ENCODE measurements at places on chromosomes 1 and 21. TPM values are rescaled to one million over a fixed set of nuclear protein-coding genes. Genes with fewer than 3 reads are reported as not detected.

- no peak for DNase-seq
Observed at GRCh38 chr1:93672477-93673162, 9.0 kb downstream of the BCAR3 start.

DNA sequence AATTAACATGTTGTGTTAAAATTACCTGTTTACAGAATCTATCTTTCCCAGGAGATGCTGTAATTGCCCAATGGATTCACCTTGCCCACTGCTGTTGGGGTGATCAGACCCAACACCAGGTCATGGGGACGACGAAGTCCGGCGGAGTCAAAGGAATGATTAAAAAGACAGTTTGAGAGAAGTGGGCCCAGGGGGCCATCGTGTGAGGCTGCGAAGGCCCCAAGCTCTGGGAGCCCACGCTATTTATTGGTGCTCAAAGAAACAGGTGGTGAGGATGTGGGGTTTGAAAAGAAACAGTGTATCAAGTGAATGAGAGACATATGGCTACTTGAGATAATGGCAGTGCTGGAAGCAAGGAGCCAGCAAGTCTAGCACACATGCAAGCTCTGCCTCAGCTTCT is 16.3 kb upstream of the L1TD1 start:
- DNase-seq = no peak

GRCh38 chr21:37845535-37845934 is 70.7 kb downstream of the KCNJ6 start:
- no peak for DNase-seq

DNA sequence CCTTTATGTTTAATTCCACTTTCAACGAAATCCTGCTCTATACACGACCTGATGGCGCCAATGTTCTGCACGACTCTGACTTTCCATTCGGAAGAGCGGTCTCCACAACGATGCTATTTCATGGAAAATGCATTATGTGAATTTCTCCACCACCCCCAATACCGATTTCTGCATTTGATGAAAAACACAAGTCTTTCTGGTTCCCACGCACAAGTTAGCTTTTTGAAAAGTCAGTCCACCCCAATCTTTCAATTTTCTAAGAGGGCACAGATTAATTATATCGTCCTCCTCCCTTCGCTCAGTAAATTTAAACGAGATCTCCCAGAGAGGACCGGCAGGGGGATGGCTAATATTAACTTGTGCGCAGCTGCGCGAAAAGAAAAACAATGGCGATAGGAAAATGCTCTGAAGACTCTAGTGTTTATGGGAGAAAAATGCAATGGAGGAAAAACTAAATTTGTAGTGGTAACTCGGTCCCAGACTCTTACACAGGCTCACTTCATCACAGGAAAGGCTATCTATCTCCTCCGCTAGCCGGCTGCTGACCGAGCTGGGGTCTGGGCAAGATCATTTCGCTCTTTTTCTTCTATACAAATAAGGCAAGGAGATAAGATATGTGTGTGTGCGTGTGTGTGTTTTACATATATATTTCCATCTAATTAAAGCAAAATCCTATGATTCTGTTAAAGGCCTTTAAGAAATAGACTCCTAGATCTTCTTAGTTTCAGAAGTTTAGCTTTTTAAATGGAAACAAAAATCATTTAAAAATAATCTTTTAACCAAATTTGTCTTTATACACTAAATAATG is 1.2 kb upstream of the LHX8 start:
- DNase-seq = no peak

DNA sequence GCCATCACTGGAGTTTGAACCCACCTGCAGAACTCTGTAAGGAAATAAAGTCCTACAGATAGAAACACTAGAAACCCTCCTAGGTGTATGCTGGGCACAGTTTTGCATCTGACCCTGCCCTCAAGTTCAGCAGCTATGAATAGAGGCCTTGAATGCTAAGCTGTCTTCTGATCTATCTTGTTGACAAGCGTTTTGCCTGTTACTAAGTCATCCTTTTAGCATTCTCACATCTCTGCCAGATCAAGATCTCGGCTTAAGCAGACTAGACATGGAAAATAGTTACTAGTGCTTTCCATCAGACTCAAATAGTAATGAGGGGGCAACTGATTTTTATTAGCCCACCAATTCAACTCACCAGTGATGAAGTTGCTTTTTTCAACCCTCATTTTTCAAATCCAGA is 10.5 kb downstream of the TBX15 start:
- DNase-seq = no peak

DOP1B gene
- total RNA-seq = 9.9 TPM

IFI44L gene
- total RNA-seq = not detected

LHX8 gene
- total RNA-seq = 1.5 TPM

SLC35F3 gene
- 0.78 TPM for total RNA-seq

WDR64 gene
- total RNA-seq = not detected

SLC16A4 gene
- total RNA-seq = 0.43 TPM

GRCh38 chr1:29245876-29246275 is 9.6 kb downstream of the PTPRU start:
- DNase-seq = no peak

DNA sequence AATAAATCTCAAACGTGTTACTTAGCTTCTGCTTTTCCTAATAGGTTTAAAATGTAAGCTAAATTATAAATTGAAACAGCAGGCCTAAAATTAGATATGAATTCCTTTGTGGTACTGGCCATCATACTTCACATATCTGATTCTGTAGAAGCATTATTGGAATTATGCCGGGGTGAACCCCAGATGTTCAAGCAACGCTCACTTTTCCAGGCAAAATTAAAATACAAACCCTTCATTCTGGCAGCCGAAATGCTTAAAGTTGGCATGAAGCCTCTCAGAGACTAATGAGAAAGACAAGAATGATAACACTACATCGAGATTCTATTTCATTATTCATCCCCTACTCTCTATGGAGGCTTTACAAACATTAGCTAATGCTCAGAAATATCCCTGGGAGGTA is 1352.7 kb upstream of the ADGRL2 start:
- no peak for DNase-seq

- DNase-seq = no peak
Observed at GRCh38 chr1:226549094-226549936, 751 bp downstream of the STUM start.

DNA sequence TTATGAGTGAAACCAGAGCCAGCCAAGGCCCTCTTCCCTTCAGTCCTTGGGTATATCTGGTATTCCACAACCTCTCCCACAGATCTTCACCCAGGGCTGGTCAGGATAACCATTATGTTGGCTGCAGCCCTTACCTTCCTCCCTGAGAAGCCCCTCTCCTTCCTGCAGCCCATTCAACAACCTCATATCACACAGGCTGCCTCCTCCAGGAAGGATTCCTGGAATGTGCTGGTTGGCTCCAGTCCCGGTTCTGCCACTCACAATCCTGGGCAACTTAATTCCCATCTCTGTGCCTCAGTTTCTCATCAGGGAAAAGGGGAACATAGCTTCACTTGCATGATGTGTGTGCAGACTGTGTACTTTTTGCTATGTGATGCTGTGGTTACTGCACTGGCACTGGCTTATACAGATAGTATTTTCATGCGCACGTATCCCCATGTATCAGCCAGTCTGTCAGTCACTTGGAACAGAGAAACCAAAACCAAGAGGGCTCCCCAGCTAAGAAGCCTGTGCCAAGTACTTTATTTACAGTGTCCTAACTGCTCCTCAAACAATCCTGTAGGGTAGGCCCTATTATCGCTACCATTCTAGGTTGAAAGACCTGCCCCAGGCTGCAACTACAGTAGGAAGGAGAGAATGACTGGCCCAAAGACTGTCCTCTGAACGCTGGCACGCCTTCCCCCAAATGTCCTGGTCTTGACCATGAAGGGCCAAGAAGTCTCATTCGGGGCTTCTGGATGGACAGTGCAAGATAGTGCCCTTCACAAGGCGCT is 39.9 kb upstream of the PPP1R15B start:
- no peak for DNase-seq

GRCh38 chr1:63350320-63350719 is 17.1 kb upstream of the ALG6 start:
- no peak for DNase-seq

DNA sequence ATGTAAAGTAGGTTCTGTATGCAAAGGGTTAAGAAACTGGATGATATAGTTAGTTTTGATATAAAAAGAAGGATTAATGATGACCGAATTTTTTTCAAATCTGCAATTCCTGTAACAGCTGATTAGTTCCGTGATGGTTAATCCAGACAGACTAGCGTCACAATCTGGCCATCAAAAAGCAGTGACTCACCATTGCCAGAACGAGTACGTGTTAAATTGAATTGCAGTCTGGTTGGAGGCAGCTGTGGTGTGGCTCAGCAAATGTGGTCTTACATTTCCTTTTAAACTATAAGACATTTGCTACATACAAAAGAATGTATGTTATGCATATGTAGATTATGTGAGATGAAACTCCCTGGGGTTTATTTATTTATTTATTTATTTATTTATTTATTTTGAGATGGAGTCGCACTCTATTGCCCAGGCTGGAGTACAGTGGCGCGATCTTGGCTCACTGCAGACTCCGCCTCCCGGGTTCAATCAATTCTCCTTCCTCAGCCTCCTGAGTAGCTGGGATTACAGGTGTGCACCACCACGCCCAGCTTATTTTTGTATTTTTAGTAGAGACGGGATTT is 139.8 kb downstream of the RYR2 start:
- no peak for DNase-seq

GRCh38 chr1:47967864-47968555 is 29.2 kb downstream of the TRABD2B start:
- no peak for DNase-seq

DNA sequence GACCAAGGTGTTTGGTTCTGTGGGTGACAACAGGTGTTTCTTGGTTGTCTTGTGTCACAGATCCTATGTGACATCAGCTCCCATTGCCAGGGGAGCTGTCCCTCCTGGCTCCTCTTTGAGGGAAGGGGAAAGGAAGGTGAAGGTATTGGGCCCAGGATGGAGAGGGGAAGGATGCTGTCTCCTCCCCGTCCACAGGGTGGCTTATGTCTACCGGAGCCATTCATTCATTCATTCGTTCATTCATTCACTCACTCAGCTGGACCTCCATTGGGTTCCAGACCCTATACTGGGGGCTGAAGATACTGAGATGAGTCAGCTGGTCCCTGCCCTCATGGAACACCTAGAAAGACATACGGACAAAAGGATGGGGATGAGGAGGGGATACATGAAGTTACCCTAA is 38.9 kb downstream of the EPHB2 start:
- no peak for DNase-seq

GRCh38 chr21:39084979-39085729 is 98.1 kb downstream of the PSMG1 start:
- DNase-seq = no peak

DNA sequence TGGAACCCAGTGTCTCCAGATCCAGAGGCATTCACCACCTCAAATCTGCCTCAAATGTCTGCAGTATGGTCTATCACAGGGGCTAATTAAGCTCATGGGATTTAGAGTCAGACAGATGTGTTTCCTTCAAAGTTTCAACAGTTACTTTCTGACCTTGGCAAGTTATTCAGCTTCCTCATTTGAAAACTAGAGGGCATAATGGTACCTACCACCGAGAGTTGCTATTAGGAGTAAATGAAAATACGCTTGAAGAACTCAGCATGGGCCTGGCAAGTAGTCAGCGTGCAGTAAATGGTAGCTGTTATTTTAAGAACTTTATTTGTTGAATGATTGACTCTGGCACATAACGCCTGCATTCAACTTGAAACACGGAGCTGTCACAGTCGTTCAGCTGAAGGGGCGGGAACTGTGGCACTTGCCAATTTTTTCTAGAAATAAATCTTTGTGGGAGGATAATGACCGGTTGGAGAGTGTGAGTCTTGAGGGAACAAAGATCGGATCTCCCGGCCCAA is 1.2 kb upstream of the CAP1 start:
- DNase-seq = no peak

DNA sequence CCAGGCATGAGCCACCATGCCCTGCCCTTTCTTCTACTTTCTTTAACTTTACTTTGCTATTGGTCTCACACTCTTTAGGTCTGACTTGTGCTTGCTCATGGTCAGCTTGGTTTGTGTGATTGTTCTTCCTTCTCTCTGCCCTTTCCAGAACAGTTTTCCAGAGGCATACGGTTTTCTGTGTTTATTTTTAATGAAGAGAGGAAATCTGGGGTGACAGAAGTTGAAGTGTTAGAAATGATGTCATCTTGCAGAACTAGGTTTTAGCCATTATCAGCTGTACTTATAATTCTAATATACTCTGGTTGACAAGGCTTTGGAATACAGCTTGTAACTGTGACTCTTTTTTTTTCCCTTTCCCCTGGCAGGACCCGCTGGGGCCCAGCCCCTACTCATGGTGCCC is 14.4 kb downstream of the AGO3 start:
- DNase-seq = no peak

KIF26B gene
- total RNA-seq = 0.19 TPM

GRCh38 chr1:207922554-207922953 is 11.6 kb upstream of the CD34 start:
- no peak for DNase-seq

DNA sequence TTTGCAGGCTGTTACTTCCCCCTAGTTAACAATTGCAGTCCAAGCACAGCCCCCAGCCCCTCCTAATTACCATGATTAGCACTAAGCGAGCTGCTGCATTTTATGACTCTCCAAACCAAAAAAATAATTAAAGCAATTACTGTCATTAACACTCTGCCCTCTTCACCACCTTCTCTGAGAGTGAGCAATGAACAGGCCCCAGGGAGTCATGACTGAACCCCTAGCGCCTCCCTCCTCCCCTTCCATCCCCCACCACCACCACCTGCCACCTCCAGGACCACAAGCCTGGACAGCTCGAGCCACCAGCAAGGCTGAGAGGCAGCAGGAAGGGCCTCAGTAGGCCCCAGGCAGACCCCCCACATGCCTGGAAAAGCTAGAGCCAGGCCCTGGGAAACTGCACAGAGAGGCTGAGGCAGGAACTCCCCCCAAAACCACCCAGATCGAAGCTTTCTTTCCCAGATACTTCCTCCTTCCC is 35.5 kb upstream of the ZC3H12A start:
- no peak for DNase-seq

TAS1R1 gene
- 0.13 TPM for total RNA-seq

LCE1C gene
- total RNA-seq = not detected

GRCh38 chr1:207077470-207078377 is 10.9 kb upstream of the C4BPB start:
- peak; percentile 69 for DNase-seq

- DNase-seq = no peak
Observed at GRCh38 chr1:27307874-27308598, 13.9 kb upstream of the TMEM222 start.

- DNase-seq = no peak
Observed at GRCh38 chr1:29243023-29243870, 6.9 kb downstream of the PTPRU start.

GRCh38 chr1:169623132-169623926 is 6.6 kb downstream of the SELP start:
- no peak for DNase-seq

NGF gene
- not detected for total RNA-seq

Data from H1 (cell line).